Hindlimb muscle (tissue), 1 donor: ENCODE measurements at places on chromosomes 6 and 20.

- DNase-seq, result no peak
These were observed 25.7 kb downstream of the FKBP5 start for GRCh38 chr6:35662999-35663398.

GRCh38 chr6:127641905-127642304 lies 64.9 kb downstream of the C6orf58 start:
- peak; percentile 1 for DNase-seq

DNA sequence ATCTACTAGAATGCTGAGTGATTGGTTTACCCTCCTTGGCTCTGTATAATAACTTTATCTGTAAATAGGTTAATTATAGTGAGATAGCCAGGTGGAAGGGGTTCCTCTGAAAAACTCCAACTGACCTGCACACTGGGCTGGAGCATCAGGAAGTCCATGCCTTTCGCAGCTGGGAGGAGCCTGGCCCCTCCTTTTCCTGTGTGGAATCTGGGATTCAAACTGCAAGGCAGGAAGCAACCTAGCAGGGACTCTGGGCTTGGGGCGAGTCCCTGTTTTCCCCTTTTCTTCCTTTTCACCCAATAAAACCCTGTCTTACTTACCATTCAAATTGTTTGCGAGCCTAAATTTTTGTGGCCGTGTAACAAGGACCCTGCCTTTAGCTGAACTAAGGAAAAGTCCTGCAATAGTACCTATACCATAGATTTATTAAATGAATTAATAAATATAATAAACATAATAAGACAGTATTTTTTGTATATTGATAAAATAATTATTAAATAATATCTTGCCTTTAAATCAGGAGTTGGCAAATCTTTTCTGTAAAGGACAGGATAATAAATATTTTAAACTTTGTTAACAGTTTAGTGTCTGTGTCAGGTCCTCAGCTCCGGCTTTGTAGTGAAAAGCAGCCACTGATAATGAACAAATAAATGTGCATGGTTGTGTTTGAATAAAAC lies 406.2 kb upstream of the MMS22L start:
- DNase-seq, result no peak

DNA sequence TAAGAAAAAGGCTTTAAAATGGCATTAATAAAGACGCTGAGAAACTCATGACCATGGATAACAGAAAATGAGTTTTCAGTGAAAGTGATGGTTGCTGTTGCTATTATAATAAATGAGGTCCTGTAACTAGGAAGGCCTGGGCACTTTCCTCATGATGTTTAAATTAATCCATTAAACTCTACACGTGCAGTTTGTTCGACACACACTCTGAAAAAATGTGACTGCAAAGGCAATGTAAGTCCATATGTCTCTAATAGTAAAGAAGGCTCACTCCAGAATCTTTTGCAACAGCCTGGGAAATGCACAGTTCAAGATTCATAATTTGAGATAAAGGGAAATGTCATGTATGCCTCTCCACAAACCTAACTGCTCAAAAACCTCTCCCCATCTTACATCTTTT lies 153.4 kb downstream of the COL12A1 start:
- no peak for DNase-seq

- DNase-seq, result no peak
These were observed 5.1 kb downstream of the UBE2C start for GRCh38 chr20:45817376-45818194.

- no peak for DNase-seq
These were observed 534.7 kb upstream of the JARID2 start for GRCh38 chr6:14711056-14711703.

DNA sequence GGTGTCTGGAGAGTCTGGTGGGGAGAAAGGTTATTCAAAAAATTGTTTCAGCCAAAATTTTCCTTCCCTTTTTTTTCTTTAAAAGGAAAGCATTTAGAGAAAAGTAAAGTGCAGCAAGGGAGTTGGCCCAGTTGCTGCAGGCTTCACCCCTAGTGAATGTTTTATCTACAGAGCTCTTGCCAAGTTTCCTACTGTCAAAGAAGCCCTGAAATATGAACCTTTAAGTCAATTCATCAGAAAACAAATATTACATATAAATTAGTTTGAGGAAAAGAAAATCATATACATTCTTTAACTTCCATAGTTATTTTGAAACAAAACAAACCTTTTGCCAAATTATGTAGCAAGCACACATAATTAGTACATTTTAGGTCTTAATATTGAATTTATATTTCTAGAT lies 25.0 kb upstream of the HMGCLL1 start:
- DNase-seq, result no peak

- no peak for DNase-seq
These were observed 264.5 kb downstream of the CDH4 start for GRCh38 chr20:61516346-61517208.

GRCh38 chr6:37781788-37782187 lies 37.7 kb upstream of the ZFAND3 start:
- DNase-seq, result no peak

- DNase-seq, result no peak
These were observed 2.8 kb downstream of the EZR start for GRCh38 chr6:158816329-158816728.
